ENCODE measurements at places on chromosomes 7 and 10. TPM values are rescaled to one million over a fixed set of nuclear protein-coding genes. Genes with fewer than 3 reads are reported as not detected.

The TMEM270 gene
- total RNA-seq, result not detected

The GIMAP4 gene
- total RNA-seq, result 306 TPM

DNA sequence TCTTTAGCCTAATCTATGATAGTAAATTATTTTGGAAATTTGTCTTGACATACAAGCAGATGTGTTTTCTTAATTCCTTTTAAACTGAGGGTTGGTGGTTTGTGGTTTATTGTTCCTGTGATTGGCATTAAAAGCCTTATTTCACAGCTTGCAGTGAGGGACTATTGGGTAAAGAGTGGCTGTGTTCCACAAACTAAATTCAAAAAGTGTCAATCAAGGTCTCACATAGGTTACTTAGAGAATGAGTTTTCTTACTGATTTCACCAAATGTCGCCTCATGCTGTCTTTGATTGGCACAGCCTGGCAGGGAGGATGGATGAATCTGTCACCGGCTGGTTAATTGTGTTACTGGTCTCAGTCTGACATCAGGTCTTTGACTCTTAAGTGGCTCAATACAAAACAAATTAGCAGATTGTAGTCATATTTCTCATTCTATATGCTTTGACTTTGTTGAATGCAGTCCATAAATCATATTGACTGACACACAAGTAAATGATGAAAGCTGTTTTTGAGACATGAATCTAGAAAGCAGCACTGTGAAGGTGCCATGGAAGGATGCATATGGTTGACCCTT lies 66.8 kb upstream of the CYP26C1 start:
- no peak for DNase-seq

The PON3 gene
- total RNA-seq, result not detected

The AP5Z1 gene
- total RNA-seq, result 110 TPM

DNA sequence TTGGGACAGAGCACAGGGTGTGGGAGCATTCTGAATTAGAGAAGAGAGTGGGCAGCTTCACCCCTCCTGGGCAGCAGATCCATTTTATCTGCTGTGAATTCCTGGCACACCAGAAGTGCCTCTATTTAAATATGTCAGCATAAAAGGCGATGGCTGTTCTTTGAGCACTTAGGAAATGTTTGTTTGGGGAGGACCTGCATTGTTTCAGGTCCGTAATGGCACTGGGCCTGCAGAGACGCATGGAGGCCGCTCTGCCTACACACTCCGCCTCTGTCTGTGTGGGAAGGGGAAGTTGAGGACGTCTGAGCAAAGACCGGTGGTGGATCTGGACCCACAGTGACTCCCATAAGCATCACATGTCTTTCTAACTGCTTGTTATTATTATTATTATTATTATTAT lies 253.2 kb downstream of the CAMK1D start:
- DNase-seq, result no peak

The HECTD2 gene
- total RNA-seq, result 1.8 TPM

- DNase-seq, result no peak
Measured at GRCh38 chr10:115093776-115094408, 727 bp downstream of the ATRNL1 start.

DNA sequence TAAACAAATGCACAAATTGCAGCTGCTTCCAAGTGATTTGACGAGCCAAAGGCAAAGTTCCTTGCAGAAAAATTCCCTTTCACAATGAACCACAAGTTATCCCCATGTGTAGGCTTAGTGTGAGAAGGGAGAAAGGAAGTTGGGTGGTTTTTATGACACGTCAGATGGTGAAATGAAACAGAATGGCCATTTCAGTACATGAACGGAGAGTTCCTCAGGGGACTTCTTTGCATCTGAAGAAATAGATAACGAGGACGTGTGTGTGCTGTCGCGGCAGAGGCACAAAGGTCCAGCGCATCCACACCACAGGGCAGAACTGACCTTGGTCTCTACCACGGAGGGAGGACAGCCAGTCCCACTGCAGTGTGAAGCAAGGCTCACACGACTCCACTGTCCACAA lies 135.9 kb downstream of the PAXIP1 start:
- no peak for DNase-seq

The NOLC1 gene
- total RNA-seq, result 62.4 TPM

DNA sequence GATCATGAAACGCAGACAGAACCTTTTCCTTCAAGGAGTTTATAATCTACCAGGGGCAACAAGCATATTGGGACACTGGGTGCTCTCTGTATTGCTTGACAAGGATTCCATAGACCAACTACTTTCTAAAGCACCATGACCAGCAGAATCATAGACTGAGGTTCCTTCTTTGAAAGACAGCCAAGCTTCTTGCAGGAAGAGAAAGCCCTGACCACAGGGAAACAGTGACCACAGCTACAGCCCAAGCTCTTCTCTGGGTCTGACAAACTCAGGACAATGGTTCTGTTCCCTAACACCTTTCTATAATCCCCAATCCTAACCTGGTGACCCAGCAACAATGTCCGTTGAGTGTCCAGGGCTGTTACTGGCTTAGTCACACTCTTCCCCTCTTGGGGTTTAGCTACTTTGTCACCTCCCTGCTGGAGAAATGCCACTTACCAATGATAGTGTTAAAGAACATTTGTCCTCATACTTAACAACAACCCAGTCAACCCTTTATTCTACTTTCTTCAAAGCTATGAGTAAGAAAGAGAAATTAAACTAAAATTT lies 155.7 kb downstream of the JAZF1 start:
- DNase-seq, result no peak

The HABP2 gene
- total RNA-seq, result not detected

DNA sequence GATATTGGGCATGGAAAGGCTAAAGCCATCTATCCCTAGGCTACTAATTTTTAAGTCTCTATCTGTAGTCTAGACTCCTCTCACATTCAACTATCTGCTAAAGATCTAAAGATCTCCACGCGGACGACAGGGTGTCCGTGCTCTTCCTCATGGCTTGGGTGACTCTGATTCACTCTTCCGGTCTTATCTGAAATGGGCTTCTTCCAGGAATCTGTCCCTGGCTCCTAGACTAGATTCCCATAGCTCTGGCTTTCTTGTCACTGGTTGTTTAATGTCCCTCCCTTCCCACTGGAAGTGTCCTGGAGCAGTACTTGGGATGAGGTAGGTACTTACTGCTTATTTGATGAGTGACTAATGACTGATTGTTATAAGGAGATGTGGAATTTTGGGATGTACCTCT lies 62.0 kb upstream of the PODXL start:
- no peak for DNase-seq

DNA sequence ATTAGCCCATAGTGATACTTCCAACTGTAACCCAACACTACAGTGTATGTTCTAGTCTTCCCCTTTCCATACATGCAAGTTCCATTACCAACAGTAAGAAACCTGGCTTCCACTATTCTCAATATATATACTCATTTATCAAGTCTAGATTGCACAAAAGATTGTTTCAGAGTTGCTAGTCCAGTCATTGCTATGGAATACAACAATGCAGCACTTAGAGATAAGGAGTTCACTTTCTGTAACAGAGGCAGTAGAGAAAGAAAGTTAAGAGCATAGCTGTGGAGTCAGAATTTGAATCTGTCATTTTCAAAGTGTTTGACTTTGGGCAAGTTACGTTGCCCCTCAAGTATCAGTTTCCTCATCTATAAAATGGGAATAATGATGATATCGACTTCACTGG lies 90.1 kb downstream of the RTKN2 start:
- DNase-seq, result no peak

Measured in T-cell (primary cell).